ENCODE measurements at places on chromosomes 2 and 18.

GRCh38 chr2:237729681-237730475 lies 68.7 kb upstream of the RBM44 start:
- DNase-seq, result no peak

DNA sequence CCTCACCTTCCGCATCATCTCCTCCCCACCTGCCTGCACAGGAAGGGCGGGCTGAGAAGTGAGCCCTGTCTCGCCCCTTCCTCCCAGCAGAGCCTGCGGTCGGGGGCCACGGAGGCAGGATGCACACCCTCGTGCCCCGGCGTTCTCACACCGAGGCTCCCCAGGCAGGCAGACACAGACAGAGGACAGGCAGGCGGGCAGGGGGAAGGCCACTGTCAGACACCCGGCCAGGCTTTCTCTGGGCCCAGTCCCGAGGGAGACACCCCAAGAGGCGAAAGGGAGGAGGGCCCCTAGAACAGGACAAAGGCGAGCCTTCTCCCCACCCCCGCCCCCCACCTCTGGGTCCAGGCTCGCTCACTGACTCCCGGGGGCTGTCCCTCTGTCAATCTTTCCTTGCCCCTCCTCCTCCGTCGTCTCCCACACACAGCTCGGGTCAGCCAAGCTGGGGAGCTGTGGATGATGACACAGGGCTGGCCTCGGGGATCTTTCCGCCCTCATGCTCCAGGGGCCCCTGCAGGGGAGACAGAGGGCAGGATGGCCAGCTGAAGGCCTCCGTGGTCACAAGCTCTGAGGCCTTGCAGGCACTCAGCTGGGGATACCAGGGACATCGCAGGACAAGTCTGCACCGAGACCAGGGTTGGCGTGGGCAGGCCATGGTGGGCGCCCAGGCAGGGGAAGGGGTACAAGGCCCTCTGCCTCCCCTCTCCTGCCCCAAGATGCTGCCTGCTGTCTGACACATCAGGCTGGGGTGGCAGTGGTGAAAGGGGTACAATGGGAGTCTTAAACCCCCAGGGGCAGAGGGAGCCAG lies 24.9 kb downstream of the BIN1 start:
- peak; percentile 45 for DNase-seq

GRCh38 chr2:230949966-230950873 lies 25.2 kb upstream of the GPR55 start:
- DNase-seq, result no peak

DNA sequence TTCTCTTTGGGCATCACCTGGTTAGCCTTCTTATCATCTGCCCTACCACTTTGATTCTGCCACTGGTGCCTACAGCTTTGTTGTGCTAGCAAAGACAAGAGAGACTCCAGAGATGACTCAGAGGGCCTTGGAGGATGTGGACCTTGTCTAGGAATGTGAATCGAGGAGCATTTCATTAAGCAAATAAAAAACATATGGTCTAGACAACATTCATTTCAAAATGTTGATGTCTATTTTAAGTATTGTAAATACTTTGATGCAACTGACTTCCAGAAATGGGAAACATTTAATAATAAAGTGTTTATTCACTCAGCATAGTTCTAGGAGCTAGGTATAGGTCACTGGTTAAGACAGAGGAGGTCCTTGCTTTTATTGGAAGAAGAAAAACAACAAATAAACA lies 195.5 kb downstream of the CDCA7 start:
- no peak for DNase-seq

DNA sequence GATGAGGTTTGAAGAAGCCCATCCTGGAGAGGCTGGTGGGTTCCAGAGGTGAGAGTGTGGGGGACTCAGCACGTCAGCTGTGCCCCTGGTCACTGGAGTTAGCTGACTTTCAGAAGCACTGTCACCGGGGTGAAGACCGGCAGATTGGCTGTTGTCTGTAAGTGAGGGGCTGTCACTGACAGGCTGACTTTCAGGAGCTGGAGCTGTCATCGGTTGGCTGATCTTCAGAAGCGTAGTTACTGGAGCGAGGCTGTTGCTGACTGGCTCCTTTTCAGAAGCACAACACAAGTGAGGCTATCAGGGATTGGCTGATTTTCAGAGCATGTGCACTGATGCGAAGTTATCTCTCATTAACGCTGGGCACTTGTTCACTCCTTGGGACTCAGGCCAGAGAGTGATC lies 738.4 kb upstream of the ID2 start:
- no peak for DNase-seq

- DNase-seq, result no peak
Observed at GRCh38 chr2:190277234-190278112, 42.2 kb downstream of the HIBCH start.

- no peak for DNase-seq
Observed at GRCh38 chr18:60413944-60414547, 41.5 kb upstream of the MC4R start.

- no peak for DNase-seq
Observed at GRCh38 chr2:147688242-147688641, 156.6 kb upstream of the ACVR2A start.

DNA sequence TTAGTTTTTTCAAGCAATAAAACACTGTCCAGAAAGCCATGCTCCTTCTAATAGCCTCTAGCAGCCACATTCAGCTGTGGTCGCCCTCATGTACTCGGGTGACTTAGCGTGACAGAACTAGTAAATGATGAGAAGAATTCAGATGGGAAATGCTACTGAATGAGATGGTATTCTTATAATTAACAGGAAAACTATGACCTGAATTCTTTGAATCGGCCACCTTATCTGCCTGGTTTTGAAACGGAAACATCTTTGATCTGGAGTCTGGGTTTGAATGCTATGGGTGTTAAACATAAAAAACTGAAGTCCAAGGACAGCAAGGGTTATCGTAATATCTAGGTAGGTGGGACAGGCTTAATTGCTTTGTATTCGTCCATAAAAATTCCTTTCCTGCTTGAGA lies 138.8 kb upstream of the DNMT3A start:
- DNase-seq, result no peak

- no peak for DNase-seq
Observed at GRCh38 chr2:55493220-55493619, 26.3 kb upstream of the CFAP36 start.

DNA sequence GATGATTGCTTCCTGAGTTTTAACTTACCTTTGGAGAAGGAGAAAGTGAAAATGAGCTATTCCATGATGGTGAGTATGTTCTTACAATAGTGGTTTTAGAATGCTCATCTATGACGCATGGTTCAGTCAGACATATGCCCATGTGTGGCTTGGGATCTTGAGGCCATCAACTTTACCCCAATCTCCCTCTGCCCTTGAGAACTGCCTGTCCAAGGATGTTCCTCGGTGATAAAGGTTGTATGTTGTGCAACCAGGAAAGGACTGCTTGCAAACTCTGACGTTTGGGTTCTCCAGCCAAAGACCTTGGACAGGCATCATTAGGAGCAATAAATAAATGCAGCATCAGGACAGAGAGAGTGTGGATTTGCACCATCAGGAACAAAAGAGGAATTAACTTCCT lies 165.0 kb downstream of the ZEB2 start:
- DNase-seq, result no peak

DNA sequence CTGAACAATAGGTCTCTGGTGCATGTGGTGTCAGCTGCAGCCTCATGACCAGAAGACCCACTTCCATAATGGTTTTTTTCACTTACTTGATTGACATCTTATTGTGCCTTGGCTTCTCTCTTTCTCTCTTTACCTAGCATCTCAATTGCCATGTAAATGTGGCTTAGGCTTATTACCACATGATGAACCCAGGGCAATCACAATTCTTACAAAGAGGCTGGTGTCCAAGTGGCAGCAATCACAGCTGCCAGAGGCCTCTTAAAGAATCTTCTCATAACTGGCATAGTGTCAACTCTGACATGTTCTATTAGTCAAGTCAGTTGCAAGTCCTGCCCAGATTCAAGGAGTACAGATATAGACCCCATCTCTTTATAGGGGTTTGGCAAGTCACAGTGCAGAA lies 1224.8 kb downstream of the SUCLG1 start:
- no peak for DNase-seq

- DNase-seq, result no peak
Observed at GRCh38 chr18:75809926-75810255, 382.4 kb upstream of the SMIM21 start.
